ENCODE measurements at places on chromosomes 1 and 21.
A peak's percentile ranks its signal among the peaks of the same experiment; 100 is the strongest.

DNA sequence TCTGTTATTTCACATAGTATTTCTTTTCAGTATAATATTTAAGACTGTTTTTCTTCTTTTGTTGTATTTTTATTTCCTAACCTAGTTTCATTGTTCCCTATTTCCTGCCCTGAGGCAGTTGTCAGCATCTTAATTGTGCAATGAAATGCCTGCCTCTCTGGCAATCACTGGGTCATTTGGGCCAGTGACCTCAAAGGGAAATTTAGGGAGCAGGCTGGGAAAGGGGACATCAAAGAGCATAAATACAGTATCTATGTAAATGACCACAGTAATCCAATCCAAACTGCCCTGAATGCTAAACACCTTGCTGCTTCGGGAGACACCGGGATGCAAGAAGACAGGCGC lies 147.8 kb downstream of the TLR5 start:
- DNase-seq = no peak

DNA sequence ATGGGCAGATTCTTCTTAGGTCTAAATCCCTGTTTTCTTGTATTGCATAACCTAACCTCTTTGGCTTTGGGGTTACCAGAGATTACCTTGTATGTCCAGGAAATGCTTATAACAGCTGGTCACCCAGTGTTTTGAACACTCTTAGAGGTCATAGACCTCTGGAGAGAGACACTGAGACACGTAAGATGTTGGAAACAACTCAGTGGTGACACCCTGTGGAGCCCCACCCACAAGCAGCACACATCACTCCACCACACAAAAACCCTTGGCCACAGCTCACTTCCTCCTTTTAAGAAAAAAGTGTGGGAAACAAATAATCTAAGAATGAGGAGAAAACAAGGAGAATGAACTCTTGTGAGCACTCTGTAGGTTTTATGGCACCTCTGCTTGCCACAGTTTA lies 26.3 kb upstream of the CYP4B1 start:
- DNase-seq = no peak

DNA sequence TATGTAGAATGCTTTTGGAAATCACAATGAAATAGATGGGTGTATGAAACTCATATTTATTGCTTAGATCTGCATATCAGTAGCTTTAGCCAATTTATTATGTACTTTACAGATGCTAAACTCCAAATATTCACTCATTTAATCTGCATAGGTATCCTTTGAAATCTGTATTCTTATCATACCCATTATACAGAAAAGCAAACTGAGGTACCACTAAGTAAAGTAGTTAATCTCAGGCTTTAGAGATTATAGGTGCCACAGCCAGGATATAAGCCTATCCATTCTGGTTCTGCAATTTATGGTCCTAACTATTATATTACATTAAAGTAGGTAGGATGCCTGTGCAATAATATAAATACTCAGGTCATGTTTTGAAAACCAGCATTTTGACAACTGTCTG lies 369.4 kb downstream of the NCAM2 start:
- no peak for DNase-seq

- no peak for DNase-seq
These were observed 252.6 kb downstream of the NFIA start for GRCh38 chr1:61334718-61335589.

DNA sequence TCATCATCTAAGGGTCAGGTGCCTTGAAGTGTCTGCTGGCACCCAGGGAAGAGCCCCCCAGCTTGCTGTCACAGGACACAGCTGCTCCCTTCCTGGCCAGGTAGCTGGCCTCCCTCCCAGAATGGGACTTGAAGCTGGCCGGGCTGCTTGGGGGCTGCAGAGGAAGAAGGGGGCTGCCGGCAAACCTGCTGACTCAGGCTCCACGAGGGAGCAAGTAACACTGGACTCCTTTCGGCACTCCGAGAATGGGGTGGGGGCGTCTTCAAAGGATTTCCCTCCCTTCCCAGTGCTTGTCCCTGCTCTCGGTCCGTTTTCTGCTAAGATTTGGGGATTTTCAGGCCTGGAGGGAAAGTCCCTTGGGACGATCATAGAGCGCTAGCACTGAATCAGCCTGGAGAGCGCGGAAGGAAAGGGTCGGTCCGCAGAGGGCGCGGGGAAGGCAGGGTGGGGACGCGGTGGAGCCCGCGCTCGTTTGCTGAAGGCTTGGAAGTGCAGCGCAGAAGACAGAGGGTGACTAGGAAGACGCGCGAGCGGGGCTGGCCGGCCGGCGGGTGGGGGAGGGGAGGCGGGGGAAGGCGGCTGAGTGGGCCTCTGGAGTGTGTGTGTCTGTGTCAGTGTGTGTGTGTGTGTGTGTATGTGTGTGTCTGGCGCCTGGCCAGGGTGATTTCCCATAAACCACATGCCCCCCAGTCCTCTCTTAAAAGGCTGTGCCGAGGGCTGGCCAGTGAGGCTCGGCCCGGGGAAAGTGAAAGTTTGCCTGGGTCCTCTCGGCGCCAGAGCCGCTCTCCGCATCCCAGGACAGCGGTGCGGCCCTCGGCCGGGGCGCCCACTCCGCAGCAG lies at the start of gene CSF1:
TSS of gene CSF1 (plus strand) at position 727 of the 840 bp plus-strand sequence. CDS start 175 bp downstream, outside the sequence.
- peak; percentile 36 for DNase-seq
